H4 (cell line): ENCODE measurements at places on chromosomes 1 and 21. TPM values are rescaled to one million over a fixed set of nuclear protein-coding genes. Genes with fewer than 3 reads are reported as not detected.

DNA sequence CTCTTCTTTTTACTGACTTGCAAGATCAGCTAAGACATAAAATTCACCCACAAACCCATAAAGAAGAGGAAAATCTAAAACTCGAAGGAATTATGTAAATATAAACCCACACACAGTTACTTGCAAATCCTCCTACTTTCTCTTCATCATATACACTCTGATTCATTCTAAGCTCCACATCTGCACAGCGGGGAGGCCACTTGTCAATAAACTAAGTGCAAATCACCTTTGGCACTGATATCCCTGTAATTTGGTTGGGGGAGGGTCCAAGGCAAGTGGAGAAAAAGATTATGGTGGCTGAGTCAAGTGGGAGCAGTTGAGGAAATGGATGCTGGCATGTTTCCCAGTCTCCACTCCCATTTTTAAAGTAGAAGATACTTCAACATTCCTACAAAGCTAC, 596.5 kb downstream of the MATN1 start:
- DNase-seq, result no peak

DNA sequence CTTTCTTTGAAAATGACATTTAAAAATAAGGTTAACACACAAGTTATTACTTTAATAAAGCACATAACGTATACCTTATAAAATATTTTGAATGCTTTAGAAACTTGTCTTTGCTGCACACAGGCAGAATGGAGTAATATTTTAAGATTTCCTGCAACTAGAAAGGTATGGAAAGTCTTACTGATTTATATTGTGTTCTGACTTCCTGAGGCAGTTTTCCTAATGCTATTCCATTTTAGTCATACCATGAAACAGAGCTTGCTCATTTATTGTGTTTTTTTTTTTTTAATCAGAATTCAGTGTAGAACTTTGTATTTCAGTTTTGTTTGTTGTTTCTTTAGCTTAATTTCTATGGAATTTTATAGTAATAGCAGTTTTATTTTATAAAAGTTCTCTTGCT, 60.9 kb upstream of the S1PR1 start:
- DNase-seq, result no peak

The CAPN8 gene
- total RNA-seq, result not detected in 2 replicates

DNA sequence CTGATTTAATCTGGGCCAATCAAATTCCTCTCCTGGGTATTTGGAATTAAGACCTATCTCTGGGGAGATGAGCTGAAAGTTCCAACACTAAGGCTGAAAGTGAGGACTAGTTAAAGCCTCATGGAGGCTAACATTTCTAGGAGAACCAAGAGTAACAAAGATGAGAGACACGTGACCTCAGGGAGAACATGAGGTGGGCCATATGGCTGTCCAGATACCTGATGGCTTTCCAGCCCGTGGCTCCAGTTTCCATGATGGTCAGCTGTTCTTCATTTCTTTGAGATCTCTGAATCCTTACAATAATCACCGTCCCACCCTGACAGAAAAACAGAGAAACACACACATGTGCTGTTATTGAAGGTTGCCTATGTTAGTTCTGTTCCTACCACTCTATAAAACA, 66.1 kb downstream of the LEPR start:
- no peak for DNase-seq

DNA sequence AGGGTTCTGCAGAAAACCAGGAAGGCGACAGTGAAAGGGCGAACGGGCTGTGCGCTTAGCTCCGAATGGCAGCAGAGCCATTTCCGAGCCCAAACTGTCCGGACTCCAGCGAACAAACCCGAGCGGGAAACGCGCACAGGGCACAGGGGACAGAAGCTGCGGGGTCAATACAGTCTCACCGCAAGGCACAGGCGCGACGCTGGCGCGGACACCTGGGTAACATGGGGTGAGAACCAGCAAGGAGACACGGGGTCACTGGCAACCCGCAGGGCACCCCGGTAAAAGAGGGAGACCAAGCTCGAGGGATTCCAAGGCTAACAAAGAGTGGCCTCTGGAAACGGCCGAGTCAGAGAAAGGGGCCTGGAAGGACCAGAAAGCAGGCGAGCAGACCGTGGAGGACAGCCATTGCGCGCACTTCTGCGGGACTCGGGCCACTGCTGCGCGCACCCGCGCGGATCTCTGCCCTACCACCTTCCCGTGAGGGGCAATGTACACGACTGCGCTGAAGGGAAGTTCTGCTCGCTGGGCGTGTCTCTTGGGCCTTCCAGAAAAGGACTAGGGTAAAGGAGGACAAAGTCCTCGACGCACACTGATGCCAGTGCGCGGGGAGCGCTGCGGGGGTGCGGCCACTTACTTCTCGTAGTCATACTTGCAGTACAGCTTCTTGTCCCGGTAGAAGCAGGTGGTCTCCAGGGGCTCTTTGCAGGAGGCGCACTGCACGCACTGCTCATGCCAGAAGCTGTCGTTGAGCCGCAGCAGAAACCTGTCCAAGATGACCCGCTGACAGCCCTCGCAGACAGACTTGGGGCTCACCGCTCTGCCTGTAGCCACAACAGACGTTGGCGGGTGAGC, 3.8 kb downstream of the LMX1A start:
- no peak for DNase-seq

- no peak for DNase-seq
Observed at GRCh38 chr1:197737916-197738315, 37.4 kb downstream of the DENND1B start.

- DNase-seq, result no peak
Observed at GRCh38 chr1:113101588-113101987, 28.6 kb downstream of the LRIG2 start.

- no peak for DNase-seq
Observed at GRCh38 chr1:25875856-25876692, 566 bp upstream of the PAQR7 start.

DNA sequence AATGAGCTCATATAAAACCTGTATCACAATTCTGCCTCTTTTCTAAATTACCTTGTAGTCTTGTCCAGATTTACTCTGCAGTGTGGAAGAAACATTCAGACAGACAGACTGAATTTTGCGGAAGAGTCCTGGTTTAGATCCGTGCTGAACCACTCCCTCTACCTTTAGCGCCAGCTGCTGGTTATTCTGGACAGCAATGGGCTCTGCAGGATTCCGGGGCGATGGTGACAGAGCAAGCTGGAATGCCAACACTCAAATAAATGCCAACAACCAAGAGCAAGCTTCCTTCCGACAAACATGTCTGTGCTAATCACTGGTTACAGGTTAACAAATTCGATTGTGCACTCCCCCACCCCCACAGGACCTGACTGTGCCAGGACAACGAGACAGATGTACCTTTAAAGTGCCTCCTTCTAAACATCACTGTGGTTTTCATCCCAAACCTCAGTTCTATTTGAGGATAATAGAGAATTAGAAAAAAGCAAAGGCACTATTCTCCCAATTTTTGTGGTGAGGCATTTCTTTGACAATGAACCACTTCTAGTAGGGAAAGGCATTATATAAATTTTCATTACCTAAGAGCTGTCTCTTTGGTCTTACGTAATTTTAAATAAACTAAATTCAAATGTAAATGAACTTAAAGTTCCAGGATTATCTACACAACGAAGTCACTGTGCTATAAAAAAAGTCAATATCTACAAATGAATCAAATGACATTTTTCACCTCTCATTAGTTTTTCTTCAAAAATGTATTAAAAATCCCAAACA, 90.4 kb downstream of the INTS7 start:
- no peak for DNase-seq

DNA sequence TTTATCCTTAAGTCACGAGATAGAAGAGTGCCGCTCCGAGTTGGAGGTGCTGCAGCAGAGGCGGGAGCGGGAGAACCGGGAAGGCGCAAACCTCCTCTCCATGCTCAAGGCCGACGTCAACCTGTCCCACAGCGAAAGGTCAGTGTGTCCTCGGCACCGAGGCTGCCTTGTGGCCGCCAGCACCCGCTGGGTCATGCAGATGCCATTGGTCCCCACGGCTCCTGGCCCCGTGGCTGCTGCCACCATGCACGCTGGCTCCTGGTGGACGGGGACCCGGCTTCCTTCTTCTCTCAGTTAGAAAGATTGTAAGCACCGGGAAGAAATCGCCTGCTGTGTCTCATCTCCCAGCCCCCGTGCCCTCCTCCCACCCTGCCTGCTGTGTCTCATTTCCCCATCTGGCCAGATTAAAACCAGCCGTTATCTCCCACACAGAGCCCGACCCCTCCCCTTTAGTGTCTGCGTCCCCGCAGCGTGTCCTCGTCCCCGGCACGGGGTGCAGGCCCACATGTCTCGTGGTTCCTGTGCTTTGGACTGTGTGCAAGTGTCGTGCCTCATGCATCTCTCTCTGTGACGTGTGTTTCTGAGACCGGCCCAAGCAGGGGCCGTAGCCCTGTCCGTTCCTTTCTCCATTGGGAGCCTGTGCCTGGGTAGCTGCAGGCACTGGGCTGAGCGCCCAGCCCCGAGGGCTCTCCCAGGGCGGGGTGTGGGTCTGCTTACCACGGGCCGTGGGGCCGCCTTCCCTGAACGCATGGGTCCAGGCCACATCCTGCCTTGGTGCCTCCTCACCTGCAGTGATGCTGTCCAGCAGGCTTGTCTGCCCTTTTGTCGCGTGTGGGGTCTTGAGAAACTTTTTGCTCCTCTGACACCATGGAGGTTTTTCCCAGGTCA, 62.1 kb downstream of the PCNT start:
- DNase-seq, result no peak

The KIF2C gene
- total RNA-seq, result 81.8 and 82.2 TPM in 2 replicates

GRCh38 chr1:160415696-160416290, 15.4 kb downstream of the VANGL2 start:
- no peak for DNase-seq

DNA sequence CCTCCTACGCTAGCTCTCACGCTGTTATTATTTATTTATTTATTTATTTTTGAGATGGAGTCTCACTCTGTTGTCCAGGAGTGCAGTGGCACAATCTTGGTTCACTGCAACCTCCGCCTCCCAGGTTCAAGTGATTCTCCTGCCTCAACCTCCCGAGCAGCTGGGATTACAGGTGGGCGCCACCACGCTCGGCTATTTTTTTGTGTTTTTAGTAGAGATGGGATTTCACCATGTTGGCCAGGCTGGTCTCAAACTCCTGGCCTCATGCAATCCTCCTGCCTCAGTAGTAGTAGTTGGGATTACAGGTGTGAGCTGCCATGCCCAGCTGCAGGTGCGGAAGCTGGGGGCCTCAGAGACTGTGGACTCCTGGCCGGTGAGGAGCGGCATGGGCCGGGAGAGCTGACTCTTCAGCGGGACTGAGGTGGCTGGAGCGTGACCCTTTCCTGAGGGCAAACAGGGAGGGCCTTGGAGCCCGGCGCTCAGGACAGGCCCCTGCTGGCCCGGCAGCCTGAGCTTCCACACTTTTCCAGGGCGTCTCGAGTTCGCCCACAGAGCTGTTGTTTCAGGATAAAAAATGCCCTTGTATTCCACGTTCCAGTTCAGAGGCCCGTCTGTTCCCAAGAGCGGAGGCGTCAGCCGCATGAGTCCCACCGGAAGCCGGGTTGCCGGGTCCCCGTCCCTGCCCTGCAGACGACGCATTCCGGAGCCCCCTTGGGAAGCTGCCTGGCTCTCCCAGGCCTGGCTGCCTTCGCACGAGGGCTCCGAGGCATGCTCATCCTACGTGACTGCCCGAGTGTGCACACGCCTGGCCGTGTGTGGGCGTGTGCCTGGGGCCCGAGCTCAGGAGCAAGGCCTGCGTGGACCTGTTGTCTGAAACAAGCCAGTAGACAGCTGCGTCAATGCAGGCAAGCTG, 126.2 kb downstream of the SIK1 start:
- DNase-seq, result no peak

DNA sequence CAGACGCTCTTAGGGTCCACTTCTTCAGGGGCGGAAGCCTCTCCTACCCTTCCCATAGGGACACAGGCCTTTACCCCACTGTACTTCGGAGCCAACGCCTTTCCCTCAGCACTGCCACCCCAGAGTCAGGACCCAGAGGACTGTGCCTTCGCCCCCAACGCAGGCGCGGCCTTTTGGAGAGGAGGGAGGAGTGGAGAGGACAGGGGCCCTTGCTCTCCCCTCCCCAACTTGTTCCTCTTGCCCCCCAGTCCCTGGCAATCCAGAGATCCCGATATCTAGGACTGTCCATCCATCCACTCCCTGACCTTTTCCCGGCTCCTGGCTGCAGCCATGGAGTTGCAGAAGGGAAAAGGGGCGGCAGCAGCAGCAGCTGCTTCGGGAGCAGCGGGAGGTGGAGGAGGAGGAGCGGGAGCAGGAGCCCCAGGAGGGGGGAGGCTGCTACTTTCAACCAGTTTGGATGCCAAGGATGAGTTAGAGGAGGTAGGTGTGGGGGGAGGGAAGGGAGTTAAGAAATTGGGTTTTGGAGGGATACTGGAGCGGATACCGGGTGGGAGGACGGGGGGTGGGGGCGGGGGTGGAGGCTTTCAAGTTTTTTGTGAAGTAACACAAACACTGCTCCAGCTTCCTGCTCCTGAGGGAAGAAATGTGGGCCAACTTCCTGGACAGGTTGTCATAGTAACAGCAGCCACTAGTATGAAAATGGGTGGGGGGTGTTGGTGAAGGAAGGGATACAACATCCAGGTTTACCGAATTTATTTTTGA, 636 bp downstream of the INTS3 start:
- peak; percentile 51 for DNase-seq

- no peak for DNase-seq
Observed at GRCh38 chr1:189596197-189596596, 881.5 kb downstream of the BRINP3 start.

DNA sequence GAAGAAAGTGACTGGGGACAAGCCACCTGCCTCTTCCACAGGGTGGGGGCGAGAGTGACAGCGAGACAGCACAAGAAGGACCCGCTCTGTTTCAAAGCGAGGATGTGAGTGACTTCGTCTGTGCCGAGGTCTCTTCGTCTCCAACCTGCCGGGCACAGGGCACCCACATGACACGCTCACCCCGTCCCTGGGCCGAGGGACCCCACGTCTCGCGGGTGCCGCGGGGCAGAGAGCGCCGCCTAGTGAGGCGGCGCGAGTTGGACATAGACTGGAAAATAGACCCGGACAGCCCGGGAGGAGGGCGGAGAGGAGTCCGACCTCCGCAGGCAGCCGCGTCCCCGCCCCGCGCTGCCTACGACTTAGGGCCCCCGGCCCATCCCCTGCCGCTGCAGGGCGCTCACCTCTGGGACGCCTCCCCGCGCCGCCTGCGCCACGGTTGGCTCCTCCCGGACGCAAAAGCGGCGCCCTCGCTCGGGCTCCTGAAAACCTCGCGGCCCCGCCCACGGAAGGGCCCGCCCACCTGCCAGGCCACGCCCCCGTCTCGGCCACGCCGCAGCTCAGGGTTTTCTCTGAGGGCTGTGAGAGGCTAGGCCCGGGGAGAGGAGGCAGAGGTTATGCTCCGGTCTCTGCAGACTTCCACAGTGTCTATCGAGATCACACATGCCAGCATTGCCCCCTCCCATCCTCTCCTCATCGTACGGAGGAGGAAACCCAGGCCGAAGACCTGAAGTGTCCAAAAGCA, at the start of gene TLR5:
Gene TLR5 (minus strand): TSS at position 454 of the 742 bp plus-strand sequence. CDS start 30,217 bp downstream, outside the sequence.
- peak; percentile 63 for DNase-seq

- no peak for DNase-seq
Observed at GRCh38 chr1:29657816-29658215, 421.5 kb downstream of the PTPRU start.

- no peak for DNase-seq
Observed at GRCh38 chr1:18651713-18652112, 21.1 kb downstream of the PAX7 start.

The TNNI3K gene
- not detected in 2 replicates for total RNA-seq

The RNF186 gene
- total RNA-seq, result not detected in 2 replicates
